Neuronal stem cell (in vitro differentiated cells): ENCODE measurements at places on chromosomes 1 and 21.

GRCh38 chr1:216902669-216903381 is 179.6 kb upstream of the ESRRG start:
- DNase-seq, result no peak
- no peak overlapping the region for H3K4me3 ChIP-seq
- no peak overlapping the region for H3K27ac ChIP-seq
- no peaks in the 10 kb centered on the region for H3K36me3 ChIP-seq

GRCh38 chr1:87642581-87643221 is 314.0 kb downstream of the LMO4 start:
- peaks cover 12% of the 10 kb centered on the region for H3K4me1 ChIP-seq
- H3K27me3 ChIP-seq, result no peaks in the 10 kb centered on the region
- no peaks in the 10 kb centered on the region for H3K36me3 ChIP-seq
- no peak overlapping the region for H3K4me3 ChIP-seq
- no peak overlapping the region for H3K27ac ChIP-seq
- DNase-seq, result peak; percentile 33

- no peaks in the 10 kb centered on the region for H3K4me1 ChIP-seq
- DNase-seq, result no peak
- no peaks in the 10 kb centered on the region for H3K36me3 ChIP-seq
- no peak overlapping the region for H3K4me3 ChIP-seq
Measured at GRCh38 chr1:221845650-221846371, 103.9 kb upstream of the DUSP10 start.

DNA sequence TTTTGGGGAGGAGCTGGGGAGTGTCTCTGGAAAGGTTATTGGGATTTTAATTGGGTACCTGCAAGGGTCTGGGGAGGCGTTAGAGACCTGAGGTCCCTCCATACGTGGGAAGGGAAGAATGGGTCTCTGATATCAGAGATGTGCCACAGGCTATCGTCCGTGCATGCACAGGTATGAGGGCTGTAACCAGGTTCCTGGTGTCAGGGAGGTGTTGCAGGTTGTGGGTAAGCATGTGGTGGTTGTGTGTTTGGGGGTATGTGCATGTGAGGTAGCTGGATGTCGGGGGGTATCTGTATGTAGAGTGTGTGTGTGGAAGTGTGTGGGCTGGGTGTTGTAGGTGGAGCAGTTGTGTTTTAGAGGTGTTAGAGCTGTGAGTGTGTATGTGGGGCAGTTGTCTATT is 8.3 kb downstream of the AHDC1 start:
- no peaks in the 10 kb centered on the region for H3K27me3 ChIP-seq
- no peak for DNase-seq
- no peak overlapping the region for H3K4me3 ChIP-seq
- peak overlapping the region; percentile 20 for H3K27ac ChIP-seq

DNA sequence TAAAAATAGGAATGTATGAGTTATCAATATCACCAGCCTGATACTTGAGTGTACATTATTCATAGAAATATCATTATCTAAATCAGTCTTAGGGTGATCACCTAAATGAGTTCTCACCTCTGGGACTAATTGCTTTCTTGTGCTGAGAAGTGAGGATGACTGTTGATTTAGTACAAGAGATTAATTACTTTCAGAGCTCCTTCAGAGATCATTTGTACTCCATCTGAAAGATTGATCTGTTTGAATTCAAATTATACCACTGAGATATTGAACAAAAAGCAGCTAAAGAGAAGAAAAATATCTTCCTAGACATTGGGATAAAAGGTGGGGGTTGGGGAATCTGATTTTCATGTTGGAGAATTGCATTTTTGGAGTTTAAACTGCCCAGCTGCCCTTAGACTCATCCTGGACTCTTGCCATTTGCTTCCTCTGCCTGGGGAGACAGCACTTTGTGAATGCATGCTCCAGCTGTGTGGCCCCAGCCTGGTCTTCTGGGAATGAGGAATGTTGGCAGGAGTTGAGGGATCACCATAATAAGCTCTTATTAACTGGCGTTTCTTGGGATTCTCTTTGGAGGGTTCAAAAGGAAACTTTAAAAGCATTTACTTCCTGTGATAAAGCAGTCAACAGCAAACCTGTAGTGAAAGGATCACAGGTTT is 19.7 kb upstream of the PGBD2 start:
- peak overlapping the region; percentile 1 for H3K27ac ChIP-seq
- no peak for DNase-seq
- H3K4me3 ChIP-seq, result no peak overlapping the region
- peaks cover 5% of the 10 kb centered on the region for H3K4me1 ChIP-seq

- H3K4me1 ChIP-seq, result peaks cover 4% of the 10 kb centered on the region
- no peak overlapping the region for H3K4me3 ChIP-seq
- H3K27me3 ChIP-seq, result no peaks in the 10 kb centered on the region
- H3K27ac ChIP-seq, result no peak overlapping the region
- peaks cover 2% of the 10 kb centered on the region for H3K36me3 ChIP-seq
- no peak for DNase-seq
Measured at GRCh38 chr1:200779326-200779725, 40.6 kb downstream of the CAMSAP2 start.

DNA sequence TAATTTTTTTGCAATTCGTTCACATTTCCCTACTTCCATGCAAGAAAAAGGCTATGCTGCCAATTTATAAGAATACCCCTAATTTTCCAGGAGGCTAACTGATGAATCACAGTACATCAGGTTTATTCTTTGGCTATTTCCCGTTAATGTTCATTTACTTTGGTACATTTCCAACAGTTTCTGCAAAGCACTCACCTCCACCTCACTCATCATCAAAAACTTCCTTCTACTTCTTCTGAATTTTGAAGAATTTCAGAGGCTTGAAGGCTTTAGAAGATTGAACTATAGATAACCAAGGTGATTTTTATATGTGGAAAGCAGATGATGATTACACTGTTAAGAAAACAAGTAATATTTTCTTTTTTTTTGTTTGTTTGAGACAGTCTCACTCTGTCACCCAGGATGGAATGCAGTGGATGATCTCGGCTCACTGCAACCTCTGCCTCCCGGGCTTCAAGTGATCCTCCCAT is 60.5 kb upstream of the HP1BP3 start:
- DNase-seq, result no peak
- no peak overlapping the region for H3K27ac ChIP-seq
- H3K36me3 ChIP-seq, result peaks cover 93% of the 10 kb centered on the region
- no peak overlapping the region for H3K4me3 ChIP-seq
- H3K4me1 ChIP-seq, result no peaks in the 10 kb centered on the region
- no peaks in the 10 kb centered on the region for H3K27me3 ChIP-seq

DNA sequence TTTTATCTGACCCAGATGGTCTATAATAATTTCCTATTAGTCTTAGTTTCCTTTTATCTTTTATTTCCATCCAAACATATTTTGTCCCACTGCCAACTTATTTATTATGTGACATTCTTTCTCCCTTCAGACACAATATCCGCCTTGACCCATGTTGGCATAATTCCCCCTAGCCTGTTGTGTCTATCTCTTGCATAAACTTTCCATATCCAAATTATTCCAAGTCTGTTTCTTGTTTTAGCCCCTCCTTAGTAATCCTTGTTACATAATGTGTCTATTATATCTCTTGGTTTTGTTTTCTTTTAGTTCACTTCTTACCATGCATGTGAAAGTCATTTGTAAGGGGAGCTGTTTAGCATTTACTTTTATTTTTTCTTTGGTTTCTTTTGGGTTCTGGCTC is 81.6 kb upstream of the CACHD1 start:
- H3K27ac ChIP-seq, result no peak overlapping the region
- DNase-seq, result no peak
- no peaks in the 10 kb centered on the region for H3K4me1 ChIP-seq
- no peaks in the 10 kb centered on the region for H3K27me3 ChIP-seq
- H3K36me3 ChIP-seq, result no peaks in the 10 kb centered on the region
- no peak overlapping the region for H3K4me3 ChIP-seq

GRCh38 chr1:157291083-157291482 is 152.9 kb upstream of the ETV3 start:
- no peaks in the 10 kb centered on the region for H3K36me3 ChIP-seq
- no peak overlapping the region for H3K27ac ChIP-seq
- no peak overlapping the region for H3K4me3 ChIP-seq
- no peaks in the 10 kb centered on the region for H3K27me3 ChIP-seq

GRCh38 chr1:33370301-33370700 is 49.4 kb upstream of the A3GALT2 start:
- peaks cover 4% of the 10 kb centered on the region for H3K36me3 ChIP-seq
- DNase-seq, result no peak
- H3K27ac ChIP-seq, result no peak overlapping the region
- no peaks in the 10 kb centered on the region for H3K27me3 ChIP-seq
- no peak overlapping the region for H3K4me3 ChIP-seq

GRCh38 chr1:109782514-109782913 is 18.8 kb upstream of the EPS8L3 start:
- no peak overlapping the region for H3K27ac ChIP-seq
- H3K4me3 ChIP-seq, result no peak overlapping the region
- no peaks in the 10 kb centered on the region for H3K36me3 ChIP-seq
- no peak for DNase-seq
- peaks cover 19% of the 10 kb centered on the region for H3K27me3 ChIP-seq

GRCh38 chr1:36905941-36906340 is 128.4 kb downstream of the GRIK3 start:
- H3K36me3 ChIP-seq, result no peaks in the 10 kb centered on the region
- no peaks in the 10 kb centered on the region for H3K4me1 ChIP-seq
- DNase-seq, result no peak
- no peak overlapping the region for H3K27ac ChIP-seq
- no peaks in the 10 kb centered on the region for H3K27me3 ChIP-seq

- no peak overlapping the region for H3K27ac ChIP-seq
- no peak for DNase-seq
- no peaks in the 10 kb centered on the region for H3K4me1 ChIP-seq
- H3K36me3 ChIP-seq, result no peaks in the 10 kb centered on the region
Measured at GRCh38 chr1:187696073-187696472, 867.3 kb downstream of the PLA2G4A start.

- H3K36me3 ChIP-seq, result peaks cover 32% of the 10 kb centered on the region
- H3K4me1 ChIP-seq, result peaks cover 4% of the 10 kb centered on the region
- no peak overlapping the region for H3K27ac ChIP-seq
- DNase-seq, result no peak
- no peaks in the 10 kb centered on the region for H3K27me3 ChIP-seq
Measured at GRCh38 chr1:9760824-9761223, 62.9 kb downstream of the CLSTN1 start.

GRCh38 chr1:62437273-62437940 is 558 bp downstream of the USP1 start:
- DNase-seq, result peak; percentile 18
- H3K36me3 ChIP-seq, result peaks cover 29% of the 10 kb centered on the region
- peak overlapping the region; percentile 100 for H3K27ac ChIP-seq
- H3K4me1 ChIP-seq, result peaks cover 1% of the 10 kb centered on the region

- H3K36me3 ChIP-seq, result no peaks in the 10 kb centered on the region
- no peak overlapping the region for H3K4me3 ChIP-seq
- DNase-seq, result no peak
Measured at GRCh38 chr1:21284206-21285054, 5.8 kb downstream of the ECE1 start.

GRCh38 chr1:16326833-16327404 is 25.4 kb downstream of the FBXO42 start:
- H3K4me1 ChIP-seq, result no peaks in the 10 kb centered on the region
- no peak overlapping the region for H3K4me3 ChIP-seq
- no peak overlapping the region for H3K27ac ChIP-seq

DNA sequence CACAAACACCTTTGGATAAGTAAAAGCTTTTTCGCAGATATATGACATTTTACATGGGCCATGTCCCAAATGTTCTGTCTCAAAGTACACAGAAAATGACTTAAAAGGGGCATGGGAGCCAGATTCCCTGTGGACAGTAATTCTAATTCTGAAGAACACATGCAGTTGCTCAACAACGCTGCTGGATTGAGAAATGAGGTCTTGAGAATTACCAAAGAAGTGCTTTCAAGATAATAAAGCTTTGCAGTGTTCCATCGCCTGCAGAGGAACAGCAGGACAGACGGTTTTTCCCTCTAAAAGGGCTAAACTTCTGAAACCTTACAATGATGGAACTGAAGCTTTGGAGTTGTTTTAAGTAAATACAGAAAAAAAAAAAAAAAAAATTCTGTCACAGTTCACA is 55.3 kb upstream of the HSPA13 start:
- H3K4me1 ChIP-seq, result no peaks in the 10 kb centered on the region
- no peaks in the 10 kb centered on the region for H3K36me3 ChIP-seq
- DNase-seq, result no peak
- H3K27me3 ChIP-seq, result no peaks in the 10 kb centered on the region

GRCh38 chr1:183652547-183653461 is at the start of gene APOBEC4:
APOBEC4 (minus strand) TSS chr1:183653316; CDS start chr1:183648781, 4,535 bp downstream.
- peaks cover 4% of the 10 kb centered on the region for H3K4me1 ChIP-seq
- H3K27me3 ChIP-seq, result no peaks in the 10 kb centered on the region
- DNase-seq, result no peak
- no peak within 1 kb of the TSS for H3K4me3 ChIP-seq
- no peak within 1 kb of the TSS for H3K27ac ChIP-seq
